Activated CD8-positive, alpha-beta memory T cell treated with anti-CD3 and anti-CD28 coated beads for 4 hours (primary cell): ENCODE measurements at places on chromosomes 1 and 21.

GRCh38 chr21:40615505-40616376, 231.2 kb downstream of the DSCAM start:
- no peak for DNase-seq

DNA sequence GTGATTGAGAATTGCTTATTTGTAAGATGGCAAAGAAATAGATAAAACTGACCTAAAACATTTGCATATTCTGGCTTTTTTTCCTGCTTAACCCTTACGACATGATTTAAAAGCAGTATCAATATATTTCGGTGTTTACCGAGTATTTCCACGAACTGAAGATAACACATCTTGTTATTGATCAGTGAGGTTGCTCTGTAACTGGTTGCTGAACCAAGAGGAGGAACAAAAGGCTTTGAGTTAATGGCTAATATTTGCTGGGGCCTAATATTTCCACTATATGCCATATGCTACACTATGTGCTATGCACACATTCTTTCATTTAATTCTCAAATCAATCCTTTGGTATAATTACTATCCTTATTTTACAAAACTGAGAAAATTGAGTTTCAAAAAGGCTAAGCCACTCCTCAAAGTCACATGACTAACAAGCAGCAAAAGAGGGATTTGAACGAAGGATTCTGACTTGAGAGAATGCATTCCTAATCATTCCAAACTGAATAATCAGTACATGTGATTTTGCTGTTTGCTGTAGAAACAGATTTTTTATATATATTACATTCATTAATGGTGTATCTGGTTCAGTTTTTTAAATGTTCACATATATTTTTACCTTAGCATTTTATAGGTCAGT, 346.0 kb downstream of the USP25 start:
- no peak for DNase-seq

- DNase-seq = no peak
Observed at GRCh38 chr1:74703386-74704182, 29.3 kb downstream of the CRYZ start.

DNA sequence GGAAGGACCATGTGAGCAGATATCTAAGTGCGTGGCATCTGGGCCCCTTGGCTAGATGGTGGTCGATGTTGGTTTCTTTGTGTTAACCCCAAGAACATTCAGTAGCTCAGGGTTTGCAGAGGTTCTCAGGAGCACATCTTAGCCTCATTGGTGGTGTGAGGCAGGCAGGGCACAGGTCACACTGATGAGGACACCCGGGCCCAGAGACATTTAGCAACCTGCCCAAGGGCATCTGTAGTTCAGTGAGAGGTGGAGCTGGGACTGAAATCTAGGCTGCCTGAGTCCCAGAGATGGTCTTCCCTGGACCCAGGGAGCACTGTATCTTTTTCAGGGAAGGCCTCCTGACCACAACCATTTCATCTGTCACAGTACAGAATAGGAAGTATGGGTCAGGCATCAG, 859 bp upstream of the SLC5A9 start:
- no peak for DNase-seq

DNA sequence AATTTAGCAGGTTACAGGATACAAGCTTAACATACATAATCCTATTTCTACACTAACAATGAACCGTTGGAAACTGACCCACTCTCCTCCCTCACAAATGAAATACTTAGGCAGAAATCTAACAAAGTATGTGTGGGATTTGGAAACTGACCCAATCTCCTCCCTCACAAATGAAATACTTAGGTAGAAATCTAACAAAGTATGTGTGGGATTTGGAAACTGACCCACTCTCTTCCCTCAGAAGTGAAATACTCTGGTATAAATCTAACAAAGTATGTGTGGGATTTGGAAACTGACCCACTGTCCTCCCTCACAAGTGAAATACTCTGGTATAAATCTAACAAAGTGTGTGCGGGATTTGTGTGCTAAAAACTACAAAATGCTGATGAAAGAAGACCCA, 60.3 kb downstream of the TRAF5 start:
- no peak for DNase-seq

GRCh38 chr21:26019236-26019635, 151.3 kb downstream of the APP start:
- DNase-seq = no peak

DNA sequence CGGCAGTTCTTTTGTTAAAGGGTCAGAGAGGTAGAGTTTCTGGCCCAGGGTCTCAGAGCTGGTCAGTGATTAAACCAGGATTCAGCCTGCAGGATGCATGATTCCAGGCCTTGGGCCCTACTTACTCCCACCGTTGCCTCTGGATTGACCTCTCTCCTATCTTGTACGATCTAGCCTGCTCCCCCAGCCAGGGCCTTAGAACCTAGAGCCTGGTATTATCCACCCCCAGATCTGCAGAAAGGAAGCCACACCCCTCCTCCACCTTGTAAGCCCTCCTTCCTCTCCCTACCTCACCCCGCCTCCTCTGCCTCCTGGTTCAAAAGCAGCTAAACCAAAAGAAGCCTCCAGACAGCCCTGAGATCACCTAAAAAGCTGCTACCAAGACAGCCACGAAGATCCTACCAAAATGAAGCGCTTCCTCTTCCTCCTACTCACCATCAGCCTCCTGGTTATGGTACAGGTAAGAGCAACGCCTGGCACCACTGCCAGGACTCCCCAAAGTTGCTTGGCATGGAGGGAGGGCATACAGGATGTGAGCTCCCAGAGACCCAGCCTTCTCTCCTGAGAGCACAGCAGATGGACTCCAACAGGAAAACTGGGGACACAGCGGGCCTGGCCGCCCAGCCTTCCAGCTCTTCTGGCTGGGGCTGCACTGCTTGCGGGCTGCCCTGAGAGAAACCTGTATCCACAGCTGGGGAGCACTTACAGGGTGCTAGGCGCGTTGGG, at the start of gene CD52:
CD52 (plus strand) TSS at position 347 of the 726 bp plus-strand sequence; CDS start at position 407, 60 bp downstream.
- DNase-seq = peak; percentile 67

GRCh38 chr1:15094719-15095495, 58.6 kb upstream of the TMEM51 start:
- no peak for DNase-seq

DNA sequence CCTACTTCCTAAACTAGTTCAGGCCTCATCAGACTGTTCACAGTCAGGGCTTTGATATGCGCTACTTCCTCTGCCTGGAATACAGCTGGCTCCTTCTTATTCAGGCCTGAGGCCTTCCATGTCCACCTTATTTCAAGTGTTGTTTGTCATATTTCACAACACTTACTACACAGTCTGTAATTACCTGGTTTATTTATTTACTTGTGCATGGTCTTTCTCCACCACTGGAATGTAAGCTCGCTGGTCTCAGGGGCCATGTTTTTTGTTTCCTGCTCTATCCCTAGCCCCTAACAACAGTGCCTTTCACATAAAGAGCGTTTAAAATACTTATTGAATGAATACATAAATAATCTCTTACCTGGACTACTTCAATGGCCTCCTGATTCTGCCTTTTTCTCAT, 4.6 kb upstream of the SRSF4 start:
- DNase-seq = no peak

- no peak for DNase-seq
Observed at GRCh38 chr1:90412563-90412962, 304.5 kb downstream of the BARHL2 start.

GRCh38 chr21:24590261-24590660, 1017.0 kb downstream of the MRPL39 start:
- no peak for DNase-seq

DNA sequence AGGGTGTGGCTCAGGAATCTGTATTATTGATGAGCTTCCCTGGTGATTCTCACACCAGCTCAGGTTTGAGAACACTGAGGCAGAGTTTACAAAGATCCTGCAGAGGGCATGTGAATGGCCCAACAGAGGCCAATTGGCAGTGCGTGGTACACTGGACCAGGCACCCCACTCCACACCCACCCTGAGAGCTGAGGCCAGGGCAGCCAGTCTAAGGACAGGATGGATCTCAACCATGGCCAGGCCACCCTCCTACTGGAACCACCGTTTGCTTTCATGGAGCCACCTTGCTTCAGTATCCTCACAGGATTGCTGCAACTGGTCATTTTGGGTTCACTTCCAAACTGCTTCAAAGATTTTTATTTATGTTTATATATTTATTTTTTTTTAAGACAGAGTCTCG, 7.3 kb upstream of the RASSF5 start:
- no peak for DNase-seq

- no peak for DNase-seq
Observed at GRCh38 chr1:219352961-219353651, 179.4 kb downstream of the LYPLAL1 start.

GRCh38 chr1:90045853-90046563, 51.1 kb downstream of the ZNF326 start:
- no peak for DNase-seq

GRCh38 chr1:238628110-238628509, 737.4 kb upstream of the ZP4 start:
- DNase-seq = no peak

DNA sequence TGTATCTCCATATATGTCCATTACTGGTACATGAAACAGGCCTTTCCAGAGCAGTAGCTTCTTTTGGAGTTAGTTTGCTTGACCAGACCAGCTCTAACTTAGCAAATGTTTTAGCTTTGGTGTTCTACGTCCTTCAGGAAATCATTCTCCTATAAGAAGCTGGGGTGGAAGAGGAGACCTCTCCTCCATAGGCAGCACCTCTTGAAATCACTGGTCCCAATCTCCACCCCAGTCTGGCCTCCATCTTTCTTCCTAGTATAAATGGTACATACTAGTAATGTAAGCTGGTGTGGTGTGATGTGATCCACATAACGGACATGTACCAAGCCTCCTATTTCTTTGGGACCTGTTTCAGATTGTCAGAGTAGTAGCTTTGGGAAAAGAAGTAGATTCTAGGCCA, 171.4 kb downstream of the DHRS3 start:
- DNase-seq = no peak

- no peak for DNase-seq
Observed at GRCh38 chr21:29616209-29616751, 317.6 kb downstream of the BACH1 start.

DNA sequence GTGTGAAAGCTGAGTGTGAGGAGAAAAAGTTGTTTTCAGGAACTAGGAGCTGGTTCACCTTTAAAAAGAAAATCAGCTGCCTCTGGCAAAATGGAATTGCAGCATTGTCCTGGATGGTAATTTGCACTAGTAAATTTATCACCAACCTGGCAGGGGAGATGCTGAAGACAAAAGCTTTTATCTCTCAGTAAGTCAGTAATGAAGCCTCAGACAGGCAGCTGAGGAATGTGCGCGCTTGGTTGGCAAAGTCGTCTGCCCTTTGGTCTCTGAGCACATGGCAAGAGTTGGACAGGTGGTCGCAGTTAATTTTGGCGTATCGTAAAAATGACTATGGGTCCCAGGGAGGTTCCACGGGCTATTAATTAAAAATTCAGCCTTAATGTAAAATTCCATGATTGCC, 131.9 kb downstream of the BACH1 start:
- no peak for DNase-seq

- DNase-seq = no peak
Observed at GRCh38 chr1:51433269-51433971, 85.6 kb downstream of the EPS15 start.

- no peak for DNase-seq
Observed at GRCh38 chr21:38385427-38386175, 112.7 kb downstream of the ERG start.

DNA sequence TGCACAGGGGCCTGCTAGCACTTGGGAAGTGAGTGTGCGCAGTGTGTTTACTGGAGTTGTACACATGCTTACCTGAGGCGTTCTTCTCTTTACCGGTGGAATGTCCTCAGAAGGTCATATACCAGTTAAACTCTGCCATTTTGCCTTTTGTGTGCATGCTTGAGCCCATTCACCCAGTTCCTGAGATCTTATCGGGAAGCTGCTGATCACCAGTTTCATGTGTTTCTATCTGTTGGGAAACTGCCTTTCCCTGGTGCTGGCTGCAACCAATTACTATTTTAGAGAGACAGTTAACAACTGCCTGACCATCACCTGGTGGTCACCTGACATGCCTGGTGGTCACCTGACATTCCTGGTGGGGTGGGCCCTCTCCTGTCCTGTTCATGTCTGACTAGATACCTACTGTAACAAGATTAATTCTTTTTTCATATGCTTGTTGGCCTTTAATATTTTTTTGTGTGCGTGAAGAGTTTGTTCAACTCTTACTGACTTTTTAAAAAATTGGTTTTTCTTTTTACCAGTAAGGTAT, 137.0 kb downstream of the RASAL2 start:
- DNase-seq = no peak

- no peak for DNase-seq
Observed at GRCh38 chr1:205012391-205013140, 30.4 kb upstream of the CNTN2 start.

- no peak for DNase-seq
Observed at GRCh38 chr1:224541901-224542630, 74.1 kb upstream of the CNIH3 start.

- DNase-seq = no peak
Observed at GRCh38 chr1:3523980-3524379, 69.5 kb downstream of the ARHGEF16 start.

- DNase-seq = no peak
Observed at GRCh38 chr1:239987103-239987745, 104.5 kb upstream of the FMN2 start.

- no peak for DNase-seq
Observed at GRCh38 chr1:234040446-234041317, 136.2 kb downstream of the SLC35F3 start.

- no peak for DNase-seq
Observed at GRCh38 chr1:64651841-64652240, 93.0 kb upstream of the RAVER2 start.

GRCh38 chr1:93328809-93329760, 16.6 kb upstream of the DR1 start:
- DNase-seq = no peak

- no peak for DNase-seq
Observed at GRCh38 chr1:64699327-64699726, 45.5 kb upstream of the RAVER2 start.
